ENCODE measurements at places on chromosomes 1 and 21.

GRCh38 chr1:7313826-7314225 is 457.3 kb upstream of the VAMP3 start:
- no peak for DNase-seq

GRCh38 chr1:84570436-84571149 is 3.6 kb downstream of the CTBS start:
- DNase-seq = no peak

GRCh38 chr1:204278958-204279357 is 65.2 kb upstream of the GOLT1A start:
- DNase-seq = no peak

DNA sequence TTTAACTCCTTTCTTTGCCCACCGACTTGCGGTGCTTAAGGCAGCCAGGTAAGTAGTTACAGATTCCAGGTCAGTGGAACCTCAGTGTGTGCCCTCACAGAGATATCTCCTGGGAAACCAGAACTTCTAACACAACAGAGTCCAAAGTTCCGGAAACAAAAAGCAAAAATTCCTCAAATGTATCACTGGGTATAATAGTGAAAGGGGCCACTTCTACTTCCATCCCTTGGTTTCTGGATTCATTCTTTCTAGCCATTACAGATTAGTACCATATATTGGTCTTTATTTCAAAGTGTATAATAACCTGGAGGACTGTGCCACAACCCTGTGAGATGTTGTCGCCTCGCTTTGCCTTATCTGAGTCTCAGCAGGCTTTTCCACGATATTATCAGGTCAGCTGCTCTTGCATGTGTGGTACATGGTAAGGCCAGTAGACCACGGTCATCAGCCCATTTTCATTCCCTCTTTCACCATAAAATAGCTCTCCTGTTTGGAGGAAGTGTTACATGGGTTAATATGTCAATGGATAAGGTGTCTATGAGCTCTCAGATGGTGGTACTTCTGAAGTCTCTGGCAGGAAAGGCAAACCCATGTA is 14.9 kb upstream of the VASH2 start:
- no peak for DNase-seq

DNA sequence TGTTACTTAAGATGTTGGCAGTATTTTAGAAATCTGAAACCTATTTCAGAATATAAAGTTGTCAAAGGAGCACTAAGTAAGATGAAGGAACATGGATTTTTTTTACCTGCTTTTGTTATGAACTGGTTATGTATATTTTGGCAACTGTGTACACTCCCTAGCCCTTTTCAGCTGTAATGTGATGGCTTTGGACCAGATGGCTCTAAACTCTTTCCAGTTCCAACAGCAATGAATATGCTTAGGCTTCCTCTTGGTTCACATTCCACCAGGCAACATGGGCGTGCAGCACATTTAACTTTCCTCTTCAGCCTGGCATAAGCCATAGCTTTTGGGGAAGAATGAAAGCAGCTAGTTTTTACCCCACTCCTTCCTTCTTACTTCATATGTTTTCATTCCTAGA is 95.6 kb upstream of the ADAMTS5 start:
- no peak for DNase-seq

GRCh38 chr1:44634606-44635189 is 39.6 kb downstream of the TMEM53 start:
- no peak for DNase-seq

DNA sequence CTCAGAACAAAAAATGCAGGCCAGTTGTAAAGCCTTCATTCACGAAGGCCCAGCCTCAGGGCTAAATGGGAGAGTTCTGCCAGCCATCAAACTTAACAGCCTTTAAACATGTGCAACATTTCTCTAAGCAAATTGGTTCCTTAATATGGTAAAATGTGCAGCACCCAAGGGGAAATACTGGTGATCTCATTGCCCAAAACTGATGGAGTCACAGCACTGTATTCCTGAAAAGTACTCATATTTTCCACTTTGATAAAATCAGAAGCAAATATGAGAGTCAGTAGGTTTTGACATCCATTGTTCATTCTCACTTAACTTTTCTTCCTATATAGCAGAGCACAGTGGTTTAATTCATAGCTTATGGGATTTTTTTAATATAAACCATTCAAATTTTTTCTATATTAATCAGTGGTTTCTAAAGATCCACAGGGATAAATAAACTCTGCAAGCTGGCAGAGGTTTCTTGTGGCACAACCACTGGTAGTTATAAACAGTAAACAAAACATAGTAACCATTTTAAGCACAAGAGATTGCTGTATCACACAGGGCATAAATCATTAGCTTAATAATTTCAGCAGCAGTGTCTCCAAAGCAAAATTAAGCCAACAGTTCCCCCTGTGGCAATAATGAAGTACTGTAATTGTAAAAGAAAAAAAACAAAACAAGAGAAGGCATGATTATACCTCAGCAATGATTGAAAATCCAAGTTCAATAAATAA is 106.9 kb upstream of the LYPLAL1 start:
- DNase-seq = no peak

Data from activated gamma-delta T cell (primary cell).